HEK293T (cell line): ENCODE measurements at places on chromosomes 5 and 9.

DNA sequence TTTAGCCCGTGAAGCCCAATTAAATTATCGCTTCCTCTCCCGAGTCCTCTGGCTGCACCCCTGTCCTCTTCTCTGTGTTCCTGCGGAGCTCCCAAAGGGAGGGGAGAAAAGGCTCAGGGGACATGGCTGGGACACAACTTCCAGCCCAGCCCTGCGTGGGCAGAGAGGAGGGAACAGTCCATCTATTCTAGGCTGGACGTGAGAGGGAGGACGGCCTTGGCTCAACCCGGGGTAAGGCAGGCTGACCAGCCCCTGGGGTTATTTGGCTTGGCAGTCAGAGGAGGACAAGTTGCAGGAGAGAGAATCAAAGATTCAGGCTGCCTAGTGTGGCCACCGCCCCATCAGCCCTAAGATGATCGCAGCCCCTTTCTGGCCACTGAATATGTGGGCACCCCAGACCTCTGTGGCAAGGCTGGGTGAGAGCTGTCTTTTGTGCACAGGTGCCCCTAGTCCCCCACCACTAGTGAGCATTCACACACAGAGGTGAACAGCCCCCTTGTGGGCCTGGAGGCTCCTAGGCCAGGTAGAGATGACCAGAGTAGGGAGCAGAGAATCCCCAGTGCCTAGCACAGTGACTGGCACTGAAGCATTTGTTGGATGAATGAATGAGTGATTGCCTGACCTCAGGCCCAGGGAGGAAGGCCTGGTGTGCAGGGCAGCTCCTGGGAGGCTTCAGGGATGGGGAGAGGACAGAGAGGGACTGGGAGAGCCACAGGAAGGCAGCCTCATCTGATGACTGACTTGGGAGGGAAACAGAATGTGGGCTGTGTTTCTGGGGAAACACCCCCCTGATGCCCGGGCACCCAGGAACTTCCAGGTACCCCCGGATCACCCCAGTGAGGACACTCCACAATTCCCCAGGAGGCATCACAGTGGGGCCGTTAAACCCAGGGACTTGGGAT lies 133.9 kb downstream of the C9orf50 start:
- no peak for DNase-seq

DNA sequence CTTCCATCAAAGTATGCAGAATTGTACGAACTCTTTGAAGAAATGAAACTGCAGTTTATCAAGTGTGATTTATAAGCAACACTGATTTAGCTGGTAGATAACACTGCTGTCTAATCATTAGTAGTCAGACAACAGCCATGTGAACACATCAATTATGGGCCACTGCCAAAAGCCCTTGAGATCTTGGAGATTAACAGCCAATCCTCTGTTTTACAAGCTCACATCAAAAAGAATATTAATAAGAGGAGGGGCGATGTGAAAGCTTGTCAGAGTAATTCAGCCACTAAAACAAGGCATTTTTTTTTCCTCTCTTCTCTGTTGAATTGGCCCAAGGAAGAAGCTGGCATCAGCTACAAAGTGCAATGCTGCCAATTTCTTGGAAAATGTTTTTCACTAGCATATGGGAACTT lies 28.1 kb downstream of the ZNF608 start:
- no peak for DNase-seq

DNA sequence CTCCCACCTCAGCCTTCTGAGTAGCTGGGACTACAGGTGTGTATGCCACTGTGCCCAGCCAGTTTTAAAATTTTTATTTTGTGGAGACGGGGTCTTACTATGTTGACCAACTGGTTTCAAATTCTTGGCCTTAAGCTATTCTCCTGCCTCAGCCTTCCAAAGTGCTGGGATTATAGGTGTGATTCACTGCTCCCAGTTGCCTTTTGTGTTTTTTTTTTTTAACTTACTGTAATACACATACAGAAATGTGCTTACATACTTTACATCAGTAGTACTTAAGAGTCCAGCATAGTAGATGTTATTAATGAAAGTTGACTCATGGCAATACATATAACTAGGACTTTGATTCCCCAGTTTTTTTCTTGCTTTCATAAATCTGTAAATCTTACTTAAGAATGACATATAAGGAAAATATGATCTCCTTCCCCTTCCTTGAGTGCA lies 4.7 kb downstream of the MAN2A1 start:
- no peak for DNase-seq

DNA sequence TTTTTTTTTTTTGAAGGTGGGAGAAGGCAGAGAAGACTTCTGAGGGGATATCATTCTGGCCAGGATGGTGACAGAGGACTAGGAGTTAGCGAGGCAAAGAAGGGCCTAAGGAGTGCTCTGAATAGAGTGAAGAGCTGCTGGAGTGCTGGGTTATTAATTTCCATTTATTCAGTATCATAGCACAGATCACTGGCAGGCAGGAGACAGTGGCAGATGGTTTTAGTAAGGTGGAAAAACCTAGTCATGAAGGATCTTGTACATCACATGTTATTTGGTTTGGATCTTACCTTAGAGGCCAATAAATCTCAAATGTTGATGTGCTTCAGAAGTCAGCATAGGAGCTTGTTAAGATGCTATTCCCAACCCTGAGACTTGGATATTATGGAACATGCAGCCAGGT lies 165.5 kb downstream of the TTLL11 start:
- DNase-seq = no peak

GRCh38 chr5:172044631-172045314 lies 38.3 kb upstream of the FBXW11 start:
- no peak for DNase-seq

- DNase-seq = no peak
Measured at GRCh38 chr9:70256123-70256551, 2.6 kb upstream of the SMC5 start.

GRCh38 chr9:120818595-120818994 lies 24.1 kb downstream of the PSMD5 start:
- no peak for DNase-seq

- no peak for DNase-seq
Measured at GRCh38 chr9:27108981-27109541, at the start of gene TEK. Gene TEK, plus strand, starts transcription at chr9:27109225. Its CDS starts 366 bp downstream, at chr9:27109591.

DNA sequence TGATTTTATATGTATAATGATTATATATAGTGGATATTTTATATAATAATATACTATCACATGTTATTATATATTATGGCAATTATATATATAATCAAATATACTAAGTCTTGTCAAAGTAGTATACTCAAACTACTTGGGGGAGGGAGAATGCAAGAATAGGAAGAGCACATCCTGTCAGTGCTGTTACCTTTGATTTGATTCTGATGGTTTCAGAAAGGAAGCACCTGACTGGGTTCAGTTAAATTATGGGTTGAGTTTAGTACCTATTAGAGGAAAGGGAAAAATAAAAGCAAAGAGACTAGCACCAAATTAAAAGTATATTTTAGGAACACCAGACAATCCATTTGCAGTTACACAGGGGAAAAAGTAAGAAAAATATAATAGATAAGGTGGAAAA lies 107.6 kb downstream of the GRIA1 start:
- DNase-seq = no peak

DNA sequence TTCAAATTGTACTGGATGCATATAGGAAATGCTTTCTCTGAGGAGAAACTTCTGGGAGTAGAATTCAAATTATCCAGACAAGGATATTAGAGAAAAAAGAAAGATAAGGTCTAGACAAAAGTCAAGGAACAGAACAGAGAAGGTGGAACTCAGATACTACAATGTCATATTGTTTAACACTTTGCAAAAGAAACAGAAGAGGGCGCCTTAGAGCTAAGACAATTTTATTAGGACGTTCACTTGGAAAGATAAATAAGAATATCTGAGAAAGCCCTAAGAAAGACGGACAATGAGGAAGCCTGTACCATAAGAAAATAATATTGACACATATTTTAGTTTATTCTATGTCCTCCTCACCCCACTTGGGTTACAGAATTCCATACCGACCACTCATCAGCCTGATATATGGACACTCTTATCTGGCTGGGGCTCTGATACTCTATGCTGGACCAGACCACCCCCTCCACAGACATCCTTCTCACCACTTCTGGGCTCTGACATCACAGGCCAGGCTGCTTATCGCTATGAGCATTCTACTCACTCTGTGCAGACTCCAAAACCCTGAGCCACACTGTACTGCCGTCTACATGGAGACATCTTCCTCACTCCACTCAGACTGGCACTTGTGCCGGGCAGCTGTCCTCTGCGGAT lies 9.1 kb upstream of the AK3 start:
- DNase-seq = no peak

- DNase-seq = no peak
Measured at GRCh38 chr5:151066920-151067319, 13.9 kb downstream of the TNIP1 start.

- no peak for DNase-seq
Measured at GRCh38 chr5:167150661-167151060, 1140.8 kb upstream of the WWC1 start.

DNA sequence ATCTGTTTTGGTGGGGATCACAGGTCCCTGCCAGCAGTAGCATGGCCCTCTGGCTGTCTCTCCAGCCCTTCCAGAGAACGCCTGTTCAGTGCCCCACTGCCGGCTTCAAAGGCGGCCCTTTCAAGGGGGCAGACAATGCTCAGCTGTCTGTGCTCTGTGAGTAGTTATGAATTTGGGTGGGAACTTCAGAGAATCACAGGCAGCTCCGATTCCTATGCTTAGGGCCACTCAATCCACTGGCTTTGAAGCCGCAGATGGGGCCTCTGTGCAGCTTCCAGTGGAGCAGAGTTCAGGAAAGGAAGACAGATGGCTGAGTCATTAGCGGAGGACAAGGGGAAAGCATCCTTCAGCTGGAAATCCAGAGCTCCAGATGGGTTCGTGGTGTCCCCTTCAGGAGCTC lies 42.4 kb downstream of the NKX2-5 start:
- DNase-seq = no peak

GRCh38 chr9:17613758-17614157 lies 34.9 kb downstream of the SH3GL2 start:
- no peak for DNase-seq

GRCh38 chr5:115322729-115323128 lies 26.3 kb upstream of the CCDC112 start:
- DNase-seq = no peak

DNA sequence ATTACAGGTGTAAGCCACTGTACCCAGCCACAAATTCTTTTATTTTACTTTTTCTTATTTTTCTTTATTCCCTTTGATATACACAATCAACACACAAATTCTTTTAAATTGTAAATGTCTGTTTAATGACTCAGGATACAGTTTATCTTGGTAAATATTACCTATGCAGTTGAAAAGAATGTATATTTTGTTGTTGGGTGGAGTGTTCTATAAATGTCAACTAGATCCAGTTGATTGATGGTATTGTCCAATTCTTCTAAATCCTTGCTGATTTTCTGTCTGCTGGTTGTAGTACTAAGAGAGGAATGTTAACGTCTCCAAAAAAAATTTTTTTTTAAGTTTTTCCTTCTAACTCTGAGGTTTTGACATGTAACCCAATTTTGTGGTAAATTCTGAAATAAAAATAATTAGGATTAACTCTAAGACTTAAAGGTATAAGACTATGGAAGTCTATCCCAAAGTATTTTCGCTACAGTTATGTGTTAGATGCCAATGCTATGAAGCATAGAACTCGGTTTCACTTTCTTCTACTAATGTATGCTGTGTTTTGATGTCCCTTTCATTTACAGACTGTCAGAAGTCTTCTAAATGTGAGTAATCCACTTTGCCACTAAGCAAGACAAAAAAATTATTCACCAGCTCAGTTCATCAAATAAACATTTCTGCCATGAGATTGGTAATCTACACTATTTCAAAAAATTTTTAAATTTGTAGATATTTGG lies 720.2 kb upstream of the C9orf72 start:
- DNase-seq = no peak

GRCh38 chr5:123059455-123059854 lies 22.9 kb upstream of the PPIC start:
- DNase-seq = no peak

DNA sequence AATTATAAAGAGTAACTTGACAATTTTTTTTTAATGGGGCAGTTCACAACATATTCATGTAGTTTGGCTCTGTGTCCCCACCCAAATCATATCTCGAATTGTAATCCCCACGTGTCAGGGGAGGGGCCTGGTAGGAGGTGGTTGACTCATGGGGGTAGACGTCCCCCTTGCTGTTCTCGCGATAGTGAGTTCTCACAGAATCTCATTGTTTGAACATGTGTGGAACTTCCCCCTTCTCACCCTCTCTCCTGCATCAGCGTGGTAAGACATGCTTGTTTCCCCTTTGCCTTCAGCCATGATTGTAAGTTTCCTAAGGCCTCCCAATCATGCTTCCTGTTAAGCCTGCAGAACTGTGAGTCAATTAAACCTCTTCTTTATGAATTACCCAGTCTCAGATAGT lies 40.7 kb downstream of the FBXW11 start:
- DNase-seq = no peak

DNA sequence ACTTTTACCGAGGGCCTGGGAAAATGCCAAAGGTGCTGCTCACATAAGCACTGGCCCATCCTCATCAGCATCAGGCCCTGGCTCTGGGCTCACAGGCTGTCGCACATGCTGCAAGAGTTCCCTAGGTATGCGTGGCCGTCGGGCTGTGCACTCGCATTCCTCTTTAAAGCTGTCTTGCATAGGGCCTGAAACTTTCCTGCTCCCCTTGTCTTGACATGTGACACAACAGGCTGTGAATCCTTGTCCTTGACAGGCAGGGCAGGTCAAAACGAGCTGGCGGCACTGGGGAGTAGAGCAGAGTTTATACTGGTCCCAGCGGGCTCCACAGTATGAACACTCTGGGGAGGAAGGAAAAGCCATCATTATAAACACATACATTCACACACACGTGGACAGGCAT lies 30.7 kb downstream of the TSTD2 start:
- no peak for DNase-seq

- no peak for DNase-seq
Measured at GRCh38 chr9:84781458-84781857, 111.9 kb downstream of the NTRK2 start.

DNA sequence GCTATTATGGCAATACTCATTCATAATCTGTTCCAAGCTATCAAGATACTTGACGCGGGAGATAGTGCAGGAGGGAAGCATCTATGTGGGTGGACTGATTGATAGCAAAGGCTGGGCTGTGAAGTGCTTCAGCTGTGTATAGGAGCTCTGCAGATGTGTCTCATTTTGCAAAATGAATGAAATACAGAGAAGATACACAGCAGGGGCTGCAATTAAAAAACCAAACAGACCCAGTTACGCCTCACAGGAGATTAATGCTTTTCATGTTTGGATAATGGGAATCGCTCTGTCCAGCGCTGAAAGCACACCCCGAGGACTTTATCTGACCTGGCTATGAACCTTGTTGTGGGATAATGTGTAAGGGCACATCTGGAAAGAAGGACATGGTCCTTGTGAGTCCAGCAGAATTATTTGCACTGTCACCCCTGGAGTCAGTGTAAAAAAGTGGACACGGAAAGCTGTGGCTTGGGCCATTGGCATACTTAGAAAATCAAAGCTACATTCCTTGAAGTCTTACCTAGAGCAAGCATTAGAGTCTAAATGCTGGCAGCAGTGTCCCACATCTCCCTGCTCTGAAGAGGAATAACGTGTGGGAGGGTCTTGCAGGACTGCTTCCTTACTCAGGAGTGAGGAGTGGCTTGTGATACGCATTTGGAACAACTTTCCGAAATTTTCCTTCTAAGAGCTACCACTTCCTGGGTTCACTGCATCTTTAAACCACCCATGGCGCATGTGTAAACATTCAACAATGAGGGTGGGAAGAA lies 2.6 kb downstream of the SH3RF2 start:
- no peak for DNase-seq
